ENCODE measurements at places on chromosomes 7 and 10. TPM values are rescaled to one million over a fixed set of nuclear protein-coding genes. Genes with fewer than 3 reads are reported as not detected.

DNA sequence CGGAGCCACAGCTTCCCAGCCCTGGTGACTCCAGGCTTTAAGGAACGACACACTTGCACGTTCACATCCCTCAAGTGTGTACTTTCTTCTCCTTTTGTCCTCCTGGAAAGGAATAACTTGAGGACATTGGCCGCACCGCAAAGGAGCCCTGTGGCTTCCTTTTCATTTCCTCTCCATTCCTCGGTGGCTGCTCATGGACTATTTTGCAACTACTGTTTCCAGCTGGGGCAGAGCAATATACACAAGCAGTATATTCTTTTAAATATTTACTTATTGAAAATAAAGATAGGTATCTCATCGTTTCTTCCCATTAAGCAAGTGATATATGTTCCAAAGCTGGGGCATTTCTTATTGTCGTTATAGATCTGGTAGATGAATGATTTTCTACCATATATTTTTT lies 97.2 kb upstream of the LYZL1 start:
- DNase-seq: no peak

DNA sequence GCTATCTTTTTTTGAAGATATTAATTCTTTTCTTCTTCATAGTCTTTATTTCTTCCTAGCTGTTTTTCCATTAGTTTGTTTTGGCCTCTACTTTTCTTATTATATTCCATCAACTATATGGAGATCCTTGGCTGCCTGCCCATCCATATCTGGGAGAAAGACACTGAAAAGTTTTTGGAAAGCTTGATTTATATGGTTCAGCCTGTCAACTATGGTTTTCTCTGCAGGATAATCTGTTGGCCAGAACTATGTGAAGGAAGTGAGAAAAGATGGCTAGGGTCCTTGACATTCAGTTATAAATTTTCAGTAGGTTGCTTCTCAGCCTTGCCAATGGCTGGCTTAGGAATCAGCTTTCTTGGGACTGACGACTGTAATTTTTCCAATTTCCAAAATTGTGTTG lies 10.0 kb upstream of the CDK14 start:
- no peak for DNase-seq

The TAF5 gene
- total RNA-seq: 13.2 TPM

GRCh38 chr7:100095704-100096103 lies 5.5 kb downstream of the MCM7 start:
- DNase-seq: no peak

GRCh38 chr10:74186678-74187077 lies 35.7 kb downstream of the ADK start:
- no peak for DNase-seq

DNA sequence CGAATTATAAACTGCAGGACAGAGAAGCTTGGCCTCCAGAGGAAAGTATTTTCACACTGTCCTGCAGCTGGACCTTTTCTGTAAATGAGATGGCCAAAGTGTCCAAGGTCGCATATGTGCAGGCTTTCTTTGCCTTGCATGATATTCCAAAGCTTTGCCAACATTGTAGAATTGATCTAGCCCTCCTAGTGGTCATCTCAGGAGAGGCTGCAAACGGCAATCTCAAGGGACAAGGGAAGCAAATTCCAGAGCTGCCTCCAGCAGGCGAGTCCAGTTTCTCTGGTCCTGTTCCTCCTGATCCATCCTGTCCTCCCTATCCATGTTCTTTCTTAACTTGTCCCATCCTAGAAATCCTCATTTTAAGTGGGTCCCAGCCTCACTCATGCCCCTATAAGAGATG lies 373.4 kb upstream of the PCDH15 start:
- no peak for DNase-seq

DNA sequence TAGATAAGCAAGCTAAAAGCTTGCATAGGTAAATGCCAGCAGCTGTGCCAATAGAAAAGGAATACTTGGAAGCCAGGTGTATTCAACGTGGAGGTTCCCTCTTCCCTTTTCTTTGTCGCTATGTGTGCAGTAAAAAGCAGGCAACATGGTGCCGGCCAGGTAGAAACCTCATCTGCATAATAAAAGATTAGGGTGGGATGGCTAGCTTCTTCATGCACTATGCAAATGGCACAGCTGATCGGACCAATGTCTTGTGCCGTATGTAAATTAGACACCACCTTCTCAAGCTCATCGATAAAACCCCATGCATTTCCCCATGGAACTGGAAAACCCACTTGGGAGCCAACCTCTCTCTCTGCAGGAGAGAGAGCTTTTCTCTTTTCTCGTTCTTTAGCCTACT lies 150.9 kb upstream of the FOXK1 start:
- no peak for DNase-seq

The A1CF gene
- total RNA-seq: not detected

DNA sequence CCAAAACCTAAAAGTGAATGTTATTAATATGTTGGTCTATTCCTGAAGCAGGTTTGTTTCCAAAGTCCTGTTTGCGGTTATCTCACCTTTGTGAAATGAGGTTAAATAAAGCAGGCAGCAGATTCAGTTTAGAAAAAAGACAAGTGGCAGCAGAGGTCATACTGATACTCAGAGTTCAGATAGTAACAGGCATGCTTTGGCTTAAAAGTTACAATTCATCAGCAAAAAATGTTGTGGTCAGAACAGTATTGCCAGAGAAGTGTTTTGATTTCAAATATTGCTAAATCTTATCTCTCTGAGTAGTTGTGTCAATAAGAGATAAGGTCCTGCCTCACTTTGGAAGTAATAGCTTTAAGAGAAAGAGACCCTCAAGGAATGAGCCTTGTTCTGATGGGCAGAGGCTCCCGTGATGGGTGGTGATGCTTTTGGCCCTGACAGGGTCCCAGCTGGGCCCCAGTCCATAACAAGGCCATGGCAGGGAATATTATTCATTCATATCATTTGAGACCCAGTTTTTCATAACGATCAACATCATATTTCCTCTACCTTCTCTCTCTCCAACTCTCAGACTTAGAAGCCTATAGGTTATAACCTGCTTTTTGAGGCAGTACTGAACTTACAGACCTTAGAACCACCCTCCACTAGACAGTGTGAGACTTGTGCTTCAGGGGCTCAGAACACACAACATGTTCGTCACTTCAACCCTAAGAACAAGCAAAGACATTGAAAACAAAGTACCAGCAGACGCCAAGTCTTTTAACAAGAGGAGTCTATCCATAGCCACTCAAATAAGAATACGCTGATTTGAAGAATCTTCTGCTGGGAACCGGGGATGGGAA lies 58.5 kb upstream of the AHR start:
- DNase-seq: no peak

DNA sequence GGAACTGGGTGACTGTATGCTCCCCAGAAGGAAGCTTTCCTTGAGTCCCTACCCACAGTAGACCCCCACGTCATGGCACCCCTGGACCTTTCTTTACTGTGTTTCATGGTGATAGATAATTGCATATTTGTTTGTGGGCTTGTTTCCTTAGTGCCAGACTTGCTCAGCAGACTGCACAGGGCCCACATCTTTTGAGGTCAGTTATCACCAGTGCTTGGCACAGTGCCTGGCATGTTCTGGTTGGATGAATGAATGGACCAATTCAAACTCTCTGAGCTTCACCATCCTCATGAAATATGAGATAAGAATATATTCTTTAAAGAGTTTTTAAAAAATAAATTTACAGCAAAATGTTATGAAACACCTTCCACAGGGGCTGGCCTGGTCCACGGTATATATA lies 78.4 kb upstream of the EMX2 start:
- DNase-seq: no peak

DNA sequence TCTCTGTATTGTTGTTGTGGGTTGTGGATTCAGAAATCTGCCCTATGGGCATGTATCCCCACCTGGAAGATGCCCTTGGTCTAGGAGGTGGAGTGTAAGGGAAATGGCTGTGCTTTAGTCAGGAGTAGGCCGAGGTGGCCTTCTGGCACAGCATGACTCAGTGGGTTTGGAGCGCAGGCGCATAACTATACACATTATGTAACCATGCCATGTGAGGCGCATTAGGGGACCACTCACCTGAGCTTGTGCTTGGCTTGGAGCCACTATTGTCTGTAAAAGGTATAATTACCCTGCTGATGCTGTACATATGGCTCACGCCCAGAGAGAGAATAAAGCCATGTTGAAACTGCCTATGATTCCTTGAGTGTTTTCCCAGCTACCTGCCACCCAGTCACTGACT lies 20.6 kb upstream of the ADAMTS14 start:
- no peak for DNase-seq

DNA sequence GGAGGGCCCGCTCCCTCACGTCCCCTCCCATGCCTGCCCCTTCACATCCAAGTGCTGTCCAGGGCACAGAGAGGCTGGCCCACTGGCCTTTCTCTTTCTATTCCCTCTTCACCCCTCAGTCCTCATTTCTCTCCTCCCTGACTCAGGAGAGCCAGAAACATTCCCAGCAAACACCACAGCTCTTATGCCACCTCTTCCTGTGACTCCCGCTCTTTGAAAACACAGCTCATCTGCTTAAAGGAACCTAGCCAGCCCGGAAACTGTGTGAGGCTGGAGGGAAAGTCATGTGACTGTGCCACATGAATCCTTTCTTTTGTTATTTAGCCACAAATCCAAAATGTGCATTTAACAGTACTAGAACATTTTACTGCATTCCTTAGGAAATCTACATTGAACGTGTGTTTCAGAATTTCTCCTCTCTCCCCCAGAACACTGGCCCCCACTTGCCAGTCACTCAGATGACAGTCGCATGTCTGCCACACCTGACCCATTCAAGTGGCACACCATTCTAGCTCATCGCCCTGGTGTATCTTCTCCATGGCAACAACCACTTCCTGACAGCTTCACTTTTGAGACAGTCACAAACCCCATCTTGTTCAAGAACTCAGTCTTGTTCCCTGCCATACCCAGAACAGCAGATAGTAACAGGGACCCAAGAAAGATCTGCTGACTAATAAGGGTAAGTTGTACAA lies 42.8 kb downstream of the GRB10 start:
- peak; percentile 84 for DNase-seq

DNA sequence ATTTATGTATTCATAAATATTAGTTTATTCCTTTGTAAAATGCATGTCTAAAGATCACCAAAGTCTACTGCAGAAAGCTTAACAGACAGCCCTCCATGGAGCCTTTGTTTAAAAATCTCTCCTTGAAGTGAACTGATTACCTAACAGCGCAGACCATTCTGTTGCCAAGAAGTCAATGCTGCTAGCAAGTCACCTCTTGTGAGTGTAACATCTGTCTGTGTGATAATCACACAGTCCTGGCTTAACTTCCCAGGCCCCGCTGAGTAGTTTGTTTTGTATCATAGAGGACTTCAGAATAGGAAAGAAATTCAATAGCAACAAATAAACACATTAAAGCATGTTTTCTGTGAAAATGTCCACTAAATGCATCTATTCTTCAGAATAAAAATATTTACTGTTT lies 435.3 kb upstream of the IGFBP3 start:
- DNase-seq: no peak

- no peak for DNase-seq
These were observed 51.8 kb upstream of the TRIL start for GRCh38 chr7:29009947-29010346.

The GIMAP5 gene
- total RNA-seq: 83.9 TPM

GRCh38 chr7:117955046-117955445 lies 81.8 kb upstream of the CTTNBP2 start:
- no peak for DNase-seq

The GFRA1 gene
- not detected for total RNA-seq

The AKR1C4 gene
- total RNA-seq: not detected

GRCh38 chr7:47721670-47722069 lies 139.8 kb upstream of the TNS3 start:
- DNase-seq: no peak

The PNLIPRP1 gene
- not detected for total RNA-seq

DNA sequence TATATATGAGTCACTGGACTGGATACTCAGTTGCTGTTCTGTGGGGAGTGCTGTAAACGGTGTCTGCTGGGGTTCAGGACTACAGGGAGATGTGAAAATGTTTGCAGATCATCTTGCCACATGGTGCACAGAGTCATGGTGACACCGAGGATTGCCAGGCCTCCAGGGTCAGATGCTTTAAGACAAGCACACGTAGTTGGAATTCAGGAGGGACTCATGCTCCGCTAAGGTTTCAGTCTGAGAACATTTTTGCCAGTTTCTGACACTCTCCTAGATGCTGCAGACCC lies 211.3 kb downstream of the CXCL12 start:
- no peak for DNase-seq

DNA sequence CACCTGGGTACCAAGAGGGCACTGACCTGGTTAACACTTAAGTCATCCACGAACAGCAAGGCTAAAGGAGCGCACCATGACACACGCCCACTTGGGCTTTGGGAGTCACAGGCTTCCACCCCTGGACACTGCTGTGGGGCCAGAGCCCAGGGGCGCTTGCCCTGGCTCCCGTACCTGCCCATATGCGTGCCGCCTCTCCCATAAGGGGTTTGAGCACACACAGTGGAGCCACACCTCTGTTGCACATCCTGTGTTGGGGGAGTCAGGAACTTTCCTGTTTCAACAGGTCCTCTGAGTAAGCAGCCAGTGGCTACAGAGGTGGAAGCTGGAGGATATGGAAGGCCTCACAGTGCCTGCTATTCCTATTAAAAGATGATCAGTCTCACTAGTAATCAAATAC lies 152.0 kb downstream of the REEP3 start:
- no peak for DNase-seq

The ARID5B gene
- total RNA-seq: 71.1 TPM

DNA sequence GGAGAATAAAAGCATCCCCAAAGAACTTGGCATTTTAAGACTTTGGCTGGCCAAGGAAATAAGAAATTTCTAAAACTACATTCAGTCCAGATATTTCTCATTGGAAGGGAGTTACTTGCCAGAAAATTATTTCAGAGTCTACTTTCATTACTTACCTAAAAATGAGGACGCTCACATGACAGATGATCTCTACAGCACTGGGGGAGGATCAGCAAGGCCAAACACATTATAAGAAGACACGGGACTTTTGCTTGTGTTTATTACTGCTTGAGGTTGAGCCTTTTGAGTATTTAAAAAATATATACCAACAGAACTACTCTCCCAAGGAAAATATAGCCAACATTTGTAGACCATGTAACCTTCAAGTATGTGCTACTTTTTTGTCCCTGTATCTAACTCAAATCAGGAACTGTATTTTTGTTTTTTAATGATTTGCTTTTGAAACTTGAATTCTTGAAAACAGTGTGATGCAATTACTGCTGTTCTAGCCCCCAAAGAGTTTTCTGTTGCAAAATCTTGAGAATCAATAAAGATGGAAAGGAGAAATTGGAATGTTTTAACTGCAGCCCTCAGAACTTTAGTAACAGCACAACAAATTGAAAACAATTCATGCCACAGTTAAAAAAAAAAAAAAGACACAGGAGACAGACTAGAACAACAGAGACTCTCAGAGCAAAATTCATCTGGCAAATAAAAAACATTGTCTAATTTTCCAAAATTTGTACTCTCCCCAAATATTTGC lies 128.1 kb downstream of the ZNF438 start:
- no peak for DNase-seq

DNA sequence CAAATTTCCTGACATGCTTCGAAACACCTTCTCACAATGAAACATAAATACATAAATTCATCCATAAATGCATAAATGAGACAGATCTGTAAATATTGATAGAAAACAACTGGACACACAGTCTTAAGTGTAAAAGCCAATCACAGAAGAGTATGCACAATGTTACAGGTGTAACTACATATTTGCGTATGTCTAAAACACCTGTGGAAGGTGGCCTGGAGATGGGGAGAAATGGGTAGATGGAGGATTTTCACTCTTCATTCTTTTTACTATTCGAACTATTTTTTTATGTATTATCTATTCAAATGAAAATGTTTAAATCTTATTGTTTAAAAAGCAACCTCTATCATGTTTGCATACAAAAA lies 860 bp downstream of the IQUB start:
- no peak for DNase-seq

- DNase-seq: no peak
These were observed 81.9 kb upstream of the ZNF800 start for GRCh38 chr7:127474457-127474856.
